Sciatic nerve (tissue), 2 donors: ENCODE measurements at places on chromosomes 6 and 20.

GRCh38 chr20:59074456-59074855 lies 31.9 kb upstream of the PRELID3B start:
- no peak for DNase-seq

- no peak for DNase-seq
Observed at GRCh38 chr6:113006494-113006893, 659.4 kb downstream of the RFPL4B start.

DNA sequence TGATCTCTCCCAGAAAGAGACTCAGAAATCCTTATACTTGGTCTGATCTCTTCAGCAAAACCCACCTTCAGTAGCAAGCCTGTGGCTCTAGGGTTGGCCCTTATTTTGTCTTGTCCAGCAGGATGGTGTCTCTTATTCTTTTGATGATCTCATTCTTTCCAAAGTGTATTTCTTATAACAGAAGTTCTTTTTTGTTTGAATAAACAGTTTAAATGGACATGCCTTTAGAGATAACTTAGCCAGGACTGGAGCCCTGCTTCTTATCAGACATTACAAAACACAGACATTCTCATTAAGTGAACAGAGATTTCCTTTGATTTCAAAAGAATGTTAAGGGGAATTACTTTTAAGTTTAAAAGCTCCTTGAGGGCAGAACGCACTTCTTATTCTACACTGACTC lies 31.7 kb downstream of the KCNS1 start:
- no peak for DNase-seq

GRCh38 chr20:63580796-63581461 lies 6.9 kb upstream of the HELZ2 start:
- no peak for DNase-seq

- no peak for DNase-seq
Observed at GRCh38 chr20:63322146-63322932, 29.4 kb downstream of the COL20A1 start.

GRCh38 chr6:44176762-44177509 lies 18.3 kb downstream of the CAPN11 start:
- no peak for DNase-seq
